NAMALWA (cell line): ENCODE measurements at places on chromosomes 1 and 21.

DNA sequence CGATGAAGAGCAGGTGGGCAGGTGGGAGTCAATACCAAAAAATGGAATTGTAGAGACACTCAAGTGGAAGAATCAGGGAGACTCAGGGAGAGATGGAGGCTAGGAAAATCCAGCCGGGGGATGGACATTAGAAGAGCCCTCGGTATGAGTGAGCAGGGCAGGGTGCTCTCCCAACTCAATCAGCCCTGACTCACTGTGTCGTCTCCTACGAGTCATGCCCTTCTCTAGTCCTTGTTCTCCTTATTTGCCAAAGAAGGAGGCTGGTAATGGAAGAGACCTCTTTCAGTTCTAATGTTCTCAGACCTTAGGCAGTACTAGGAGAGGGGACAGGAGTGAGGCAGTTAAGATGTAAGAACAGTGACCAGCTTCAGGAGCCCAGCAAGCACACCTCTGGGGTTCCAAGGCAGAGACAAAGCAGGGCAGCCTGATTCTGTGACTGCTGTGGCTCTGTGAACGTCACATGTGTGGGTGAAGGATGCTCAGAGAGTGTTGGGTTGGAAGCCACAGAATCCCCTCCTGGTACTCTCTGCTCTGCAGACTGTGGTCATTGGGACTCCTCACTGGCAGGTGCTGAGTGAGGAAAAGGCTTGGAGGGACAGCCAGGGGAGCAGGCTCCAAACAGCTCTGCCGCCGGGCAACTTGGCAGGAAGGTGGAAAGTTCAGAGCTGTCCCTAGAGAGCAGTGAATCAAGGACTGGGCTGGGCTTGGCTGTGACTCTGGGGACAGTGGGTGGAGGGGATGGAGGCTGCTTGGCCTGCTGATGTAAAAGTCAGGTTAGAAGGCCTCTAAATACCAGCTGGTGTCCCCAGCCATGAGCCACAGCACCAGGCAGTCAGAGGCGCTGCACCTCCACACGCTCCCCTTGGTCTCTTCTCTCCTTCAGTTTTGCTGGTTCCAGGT, 11.1 kb upstream of the GJA5 start:
- no peak for DNase-seq

DNA sequence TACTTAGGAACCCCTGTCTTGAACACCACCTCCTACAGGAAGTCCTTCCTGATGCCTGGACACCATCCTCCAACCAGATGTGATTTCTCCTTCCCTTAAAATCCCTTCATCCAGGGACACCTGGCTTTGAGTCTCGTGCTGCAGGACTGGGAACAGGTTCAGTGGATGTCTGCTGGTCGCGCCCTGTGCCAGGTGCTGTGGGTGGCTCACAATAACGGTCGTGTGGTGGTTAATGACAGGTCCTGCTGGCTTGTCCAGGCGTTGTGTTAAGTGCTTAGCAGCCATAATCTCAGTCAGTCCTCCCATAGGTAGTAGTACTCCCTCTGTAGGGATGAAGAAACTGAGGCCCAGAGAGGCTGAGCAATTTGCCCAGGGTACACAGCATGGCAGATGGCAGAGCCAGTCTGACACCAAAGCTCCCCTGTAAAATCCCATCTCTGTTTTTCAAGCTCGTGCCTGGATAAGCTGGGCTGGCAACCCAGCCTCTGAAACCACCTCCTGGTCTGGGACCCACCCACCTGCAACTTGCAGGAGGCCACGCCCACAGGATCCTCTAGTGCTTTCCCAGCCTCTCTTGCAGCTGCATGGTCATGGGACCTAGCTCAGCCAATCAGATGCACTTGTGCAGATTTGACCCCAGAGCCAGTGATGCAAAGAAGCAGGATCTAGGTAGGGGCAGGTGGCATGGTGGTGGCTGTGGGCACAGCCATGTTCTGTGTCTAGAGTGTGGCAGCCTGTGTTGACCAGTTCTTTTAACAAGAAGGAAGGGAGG, 106.0 kb upstream of the IFFO2 start:
- peak; percentile 35 for DNase-seq

- no peak for DNase-seq
Measured at GRCh38 chr1:118947790-118948189, 40.4 kb downstream of the TBX15 start.

- DNase-seq = peak; percentile 91
Measured at GRCh38 chr1:23930861-23931490, 17.8 kb upstream of the CNR2 start.

GRCh38 chr1:20663969-20664715, 3.0 kb upstream of the DDOST start:
- DNase-seq = no peak

DNA sequence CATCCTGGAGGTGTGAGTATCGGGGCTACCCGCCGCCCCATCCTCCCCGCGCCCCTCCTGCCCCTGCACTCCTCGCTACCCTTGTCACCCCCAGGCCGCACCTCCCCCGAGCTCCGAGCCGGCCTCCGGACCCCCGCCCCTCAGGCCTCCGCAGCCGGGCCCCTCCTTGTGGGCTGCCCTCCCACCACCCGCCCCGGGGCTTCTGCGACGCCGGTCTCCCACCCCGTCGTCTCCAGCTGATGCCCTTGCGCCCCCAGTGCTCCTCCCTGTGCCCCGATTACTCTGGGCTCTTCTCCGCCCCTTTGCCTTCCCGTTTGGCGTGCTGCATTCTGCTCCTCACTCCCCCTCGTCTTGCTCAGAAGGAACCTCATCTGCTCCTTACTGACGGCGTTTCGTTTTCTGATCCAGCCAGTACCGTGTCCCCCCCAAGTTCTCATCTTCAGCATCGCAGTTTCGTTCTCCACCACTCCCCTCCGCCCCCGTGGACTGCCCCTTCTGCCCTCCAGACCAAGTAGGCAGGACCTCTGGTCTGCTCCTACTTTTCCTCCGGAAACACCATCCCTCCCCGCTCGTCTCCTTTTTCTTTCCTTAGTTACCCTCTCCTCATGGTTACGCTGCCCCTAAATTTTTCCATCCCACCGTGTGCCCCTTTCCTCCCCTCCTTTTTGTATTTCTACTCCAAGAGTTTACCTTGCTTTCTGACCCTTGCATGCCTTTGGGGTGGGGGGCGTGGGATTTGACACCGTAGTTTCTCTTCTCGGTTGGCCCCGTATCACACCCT, 841 bp downstream of the SNX27 start:
- peak; percentile 63 for DNase-seq

GRCh38 chr1:44501047-44501890, 96.2 kb downstream of the RNF220 start:
- DNase-seq = no peak

DNA sequence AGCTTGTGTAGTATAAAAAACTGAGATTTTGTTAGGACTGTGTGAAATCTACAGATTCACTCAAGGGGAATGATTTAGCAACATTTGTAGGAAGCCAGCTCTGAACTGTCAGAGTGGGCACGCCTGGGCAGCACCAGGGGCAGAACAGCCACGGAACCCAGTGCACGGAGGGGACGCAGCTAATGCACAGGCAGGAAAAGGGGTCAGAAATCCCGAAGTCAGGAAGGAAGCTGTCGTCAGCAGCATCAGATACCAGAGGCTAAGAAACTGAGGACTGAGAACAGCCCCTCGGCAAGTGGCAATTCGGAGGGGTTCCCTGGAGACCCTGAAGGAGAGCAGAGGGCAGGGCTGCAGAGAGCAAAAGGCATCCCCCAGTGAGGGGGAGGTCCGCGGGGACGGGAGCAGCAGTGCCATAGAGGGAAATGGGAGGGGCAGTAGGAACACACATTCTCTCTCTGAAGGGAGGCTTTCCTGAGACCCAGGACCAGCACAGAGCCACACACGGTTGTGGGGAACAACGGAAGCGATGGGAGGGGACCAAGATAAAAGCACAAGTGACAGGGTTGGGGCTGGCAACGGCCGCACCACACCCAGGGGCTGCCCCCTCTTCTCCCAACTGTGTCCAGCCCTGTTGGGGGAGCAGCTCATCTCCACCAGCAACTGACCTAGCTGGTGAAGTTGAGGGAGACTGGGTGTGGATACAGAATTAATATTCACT, 12.7 kb downstream of the UBE2J2 start:
- DNase-seq = no peak

GRCh38 chr1:53554592-53555305, 95.5 kb downstream of the DMRTB1 start:
- no peak for DNase-seq

DNA sequence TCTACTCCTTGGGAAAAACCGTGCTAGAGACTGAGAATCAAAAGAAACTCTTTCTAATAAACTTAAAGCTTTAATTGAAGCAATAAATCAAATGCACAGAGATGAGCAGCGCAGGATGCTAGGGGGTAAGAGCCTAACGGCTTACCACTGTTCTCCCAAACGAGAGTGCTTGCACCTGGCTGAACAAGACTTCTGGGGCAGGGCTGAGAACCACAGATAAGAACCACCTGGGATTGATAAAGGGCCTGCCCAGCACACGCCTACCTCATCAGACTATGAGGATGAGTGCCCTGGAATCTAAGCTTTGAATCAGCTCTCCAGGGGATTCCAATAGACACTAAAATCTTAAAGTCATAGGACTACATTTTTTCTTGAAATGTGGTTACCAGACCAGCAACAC, 43.3 kb downstream of the KRTAP19-8 start:
- DNase-seq = no peak

DNA sequence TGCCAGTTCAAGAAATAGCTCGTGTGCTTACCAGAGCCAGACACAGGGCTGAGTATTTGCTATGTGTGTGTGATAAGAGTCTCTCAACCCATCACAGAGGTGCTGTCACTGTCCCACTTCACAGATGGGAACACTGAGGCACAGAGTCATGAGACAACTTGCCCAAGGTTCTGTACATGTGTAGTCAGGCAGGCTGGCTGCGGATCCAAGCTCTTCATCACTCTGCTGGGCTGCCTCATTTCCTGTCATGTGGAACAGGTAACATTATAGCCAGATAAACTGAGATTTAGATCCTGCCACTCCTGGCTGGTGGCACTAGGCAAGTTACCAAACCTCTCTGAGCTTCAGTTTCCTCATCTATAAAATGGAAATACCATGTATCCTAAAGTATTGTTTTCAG, 77.8 kb downstream of the ITPKB start:
- DNase-seq = no peak

GRCh38 chr1:58922302-58923089, 138.6 kb upstream of the JUN start:
- no peak for DNase-seq

DNA sequence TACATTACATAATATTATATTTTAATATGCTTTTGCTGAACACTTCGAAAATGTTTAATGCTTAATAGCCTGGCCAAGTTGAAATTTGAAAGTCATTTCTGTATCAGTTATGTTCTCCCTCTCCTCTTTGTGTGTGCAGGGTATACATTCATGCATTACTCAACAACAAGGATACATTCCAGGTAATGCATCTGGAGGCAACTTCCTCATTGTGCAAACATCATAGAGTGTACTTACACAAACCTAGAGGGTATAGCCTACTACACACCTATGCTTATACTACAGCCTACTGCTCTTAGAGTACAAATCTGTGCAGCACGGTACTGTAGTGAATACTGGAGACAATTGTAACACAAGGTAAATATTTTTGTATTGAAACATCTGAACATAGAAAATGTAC, 407.3 kb downstream of the MRPL39 start:
- no peak for DNase-seq

- DNase-seq = no peak
Measured at GRCh38 chr1:203028067-203028783, 1.9 kb downstream of the PPFIA4 start.
